ENCODE measurements at places on chromosomes 6 and 20.

GRCh38 chr6:107264357-107264840, 149.1 kb upstream of the BEND3 start:
- H3K36me3 ChIP-seq: no peaks in the 10 kb centered on the region
- H3K4me1 ChIP-seq: no peaks in the 10 kb centered on the region
- H3K4me3 ChIP-seq: no peak overlapping the region
- DNase-seq: no peak
- H3K27ac ChIP-seq: no peak overlapping the region

DNA sequence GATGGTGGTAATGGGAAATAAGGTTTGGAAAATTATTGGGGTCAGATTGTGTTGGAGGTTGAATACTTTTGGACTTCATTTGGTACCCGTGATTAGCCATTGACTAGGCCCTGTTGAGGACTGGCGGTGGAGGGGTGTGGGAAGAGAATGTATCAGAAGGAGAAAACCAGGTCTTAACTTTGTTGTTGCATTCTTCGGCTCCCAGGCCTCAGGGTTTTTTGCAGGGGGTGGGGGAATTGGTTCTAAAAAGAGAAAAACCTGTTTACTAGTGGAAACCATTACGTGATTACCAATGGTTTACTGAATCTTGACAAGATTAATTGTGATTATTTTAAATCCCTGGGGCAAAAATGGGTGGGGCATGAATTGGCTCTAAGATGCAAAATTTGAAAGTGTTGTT, 85.1 kb downstream of the PHF20 start:
- H3K36me3 ChIP-seq: no peaks in the 10 kb centered on the region
- no peak overlapping the region for H3K4me3 ChIP-seq
- peaks cover 6% of the 10 kb centered on the region for H3K4me1 ChIP-seq
- DNase-seq: no peak

DNA sequence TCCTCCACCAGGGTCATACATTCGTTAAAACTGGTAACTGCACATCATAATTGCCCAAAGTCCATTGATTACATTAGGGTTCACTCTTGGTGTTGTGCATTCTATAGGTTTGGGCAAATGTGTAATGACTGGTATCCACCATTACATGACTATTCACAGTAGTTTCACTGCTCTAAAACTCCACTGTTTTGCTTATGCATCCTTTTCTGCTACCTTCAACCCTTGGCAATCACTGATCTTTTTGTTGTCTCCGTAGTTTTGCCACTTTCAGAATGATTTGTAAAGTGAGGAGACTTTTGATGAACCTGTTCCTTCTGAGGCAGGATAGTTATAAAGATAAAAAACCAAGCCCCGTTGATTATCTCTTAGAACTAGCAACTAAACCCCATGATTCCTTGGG, 187.3 kb upstream of the MCHR2 start:
- DNase-seq: no peak
- H3K36me3 ChIP-seq: no peaks in the 10 kb centered on the region
- H3K27ac ChIP-seq: no peak overlapping the region
- no peaks in the 10 kb centered on the region for H3K4me1 ChIP-seq

DNA sequence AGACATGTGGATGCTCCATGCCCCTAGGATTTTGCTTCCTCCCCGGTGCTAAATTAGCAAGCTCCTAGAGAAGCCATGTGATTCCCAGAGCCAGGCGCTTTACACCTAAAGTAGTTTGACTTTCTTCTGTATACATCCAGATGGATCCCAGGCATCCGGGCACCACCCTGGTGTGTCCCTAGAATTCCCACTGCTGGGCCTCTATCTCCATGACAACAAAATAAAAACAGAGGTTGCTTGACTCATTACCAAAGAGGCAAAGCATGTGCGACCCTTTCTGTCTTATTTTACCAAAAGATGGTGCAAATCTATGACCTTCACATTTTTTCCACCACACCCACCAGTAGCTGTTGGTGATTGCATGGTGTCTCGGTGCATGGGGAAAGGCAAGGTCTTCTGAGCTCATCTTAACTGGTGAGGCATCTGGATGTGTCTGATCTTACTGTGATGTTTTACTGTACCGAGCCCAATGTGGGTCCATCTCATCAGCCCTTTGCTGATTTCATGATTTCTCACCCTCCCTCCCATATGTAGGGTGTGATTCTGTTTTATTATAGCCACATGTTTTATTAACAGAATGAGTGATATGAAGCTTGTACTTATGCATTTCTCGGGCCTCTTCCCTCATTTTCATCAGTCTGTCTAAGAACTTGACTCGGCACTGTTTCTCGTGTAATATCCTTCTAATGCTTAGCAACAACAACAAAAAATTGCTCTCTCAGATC, 27.4 kb upstream of the VAPB start:
- DNase-seq: no peak
- H3K36me3 ChIP-seq: peaks cover 4% of the 10 kb centered on the region

- no peaks in the 10 kb centered on the region for H3K36me3 ChIP-seq
- no peaks in the 10 kb centered on the region for H3K27me3 ChIP-seq
- no peak overlapping the region for H3K4me3 ChIP-seq
- H3K27ac ChIP-seq: no peak overlapping the region
Measured at GRCh38 chr20:49976542-49976941, 6.2 kb upstream of the SNAI1 start.

DNA sequence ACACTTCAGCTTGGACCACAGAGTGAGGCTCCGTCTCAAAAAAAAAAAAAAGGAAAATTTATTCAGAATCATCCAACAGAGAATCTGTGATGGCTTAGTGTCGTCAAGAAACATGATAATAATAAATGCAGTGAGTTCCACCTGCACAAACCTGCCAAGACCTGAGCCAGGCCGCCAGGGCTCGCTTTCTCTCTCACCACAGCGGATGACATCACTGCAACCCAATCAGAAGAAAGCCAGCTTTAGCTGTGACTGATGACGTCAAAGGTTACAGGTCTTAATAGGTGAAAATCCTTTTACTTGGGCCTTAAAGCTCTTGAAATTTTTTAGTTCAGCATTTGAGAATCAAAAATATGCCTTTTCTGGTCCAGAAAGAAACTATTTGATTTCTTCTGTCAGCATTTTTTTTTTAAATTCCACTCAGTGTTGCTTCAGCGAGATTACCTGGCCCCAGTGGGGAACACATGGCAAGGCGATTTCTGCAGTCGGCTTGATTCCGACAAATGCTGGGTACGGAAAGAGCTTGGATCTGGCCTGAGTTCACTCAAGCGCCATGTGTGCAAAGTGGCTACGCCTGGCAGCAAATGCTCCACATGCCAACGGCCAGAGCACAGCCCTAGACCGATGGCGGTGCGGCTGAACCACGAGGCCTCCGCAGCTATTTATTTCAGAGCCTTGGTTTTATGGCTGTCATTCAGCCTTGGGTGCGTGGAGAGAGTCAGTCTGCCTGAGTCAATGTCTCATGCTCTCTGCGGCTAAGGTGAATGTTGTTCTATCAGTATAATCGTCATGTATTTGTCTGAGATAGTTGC, 105.7 kb upstream of the QKI start:
- H3K27ac ChIP-seq: no peak overlapping the region
- H3K4me1 ChIP-seq: no peaks in the 10 kb centered on the region
- H3K27me3 ChIP-seq: no peaks in the 10 kb centered on the region
- no peak for DNase-seq

DNA sequence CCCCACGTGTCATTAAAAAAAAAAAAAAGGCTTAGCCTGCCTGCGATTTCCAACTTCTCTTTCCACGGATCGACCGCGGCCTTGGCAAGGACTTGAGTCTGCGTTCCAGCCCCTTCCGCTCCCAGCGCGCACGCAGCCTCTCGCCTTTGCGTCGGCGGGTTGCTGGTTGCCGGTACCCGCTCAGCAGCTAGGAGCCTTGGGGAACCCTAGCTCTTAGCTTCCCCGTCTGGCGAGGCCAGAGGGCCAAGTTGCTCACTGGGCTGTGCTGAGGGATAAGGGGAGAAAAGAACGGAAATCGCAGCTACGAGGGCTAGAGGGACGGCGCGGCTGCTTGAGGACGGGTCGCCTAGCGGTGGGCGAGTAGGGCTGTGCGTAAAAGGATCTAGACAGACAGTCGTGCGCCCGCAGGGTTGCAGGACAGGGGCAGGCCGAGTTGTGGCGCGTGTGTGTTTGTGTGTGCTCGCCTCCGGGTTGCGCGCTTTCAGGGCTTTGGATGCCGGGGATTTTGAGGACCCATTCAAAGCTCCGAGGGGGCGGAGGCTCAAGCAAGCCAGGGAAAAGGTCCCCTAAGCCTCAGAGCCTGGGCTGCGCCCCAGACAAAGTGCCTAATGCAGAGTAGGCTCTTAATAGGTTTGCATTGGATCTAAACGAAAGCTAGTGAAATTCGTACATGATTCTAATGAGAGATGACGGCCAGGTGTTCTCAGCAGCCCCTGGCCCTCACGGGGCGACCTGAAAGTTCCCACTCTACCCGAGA, 40.5 kb upstream of the OSTM1 start:
- peak; percentile 91 for DNase-seq
- no peak overlapping the region for H3K27ac ChIP-seq
- peaks cover 53% of the 10 kb centered on the region for H3K27me3 ChIP-seq
- H3K4me1 ChIP-seq: peaks cover 57% of the 10 kb centered on the region
- H3K36me3 ChIP-seq: no peaks in the 10 kb centered on the region
